ENCODE measurements at places on chromosomes 16 and 17.
A peak's percentile ranks its signal among the peaks of the same experiment; 100 is the strongest.

DNA sequence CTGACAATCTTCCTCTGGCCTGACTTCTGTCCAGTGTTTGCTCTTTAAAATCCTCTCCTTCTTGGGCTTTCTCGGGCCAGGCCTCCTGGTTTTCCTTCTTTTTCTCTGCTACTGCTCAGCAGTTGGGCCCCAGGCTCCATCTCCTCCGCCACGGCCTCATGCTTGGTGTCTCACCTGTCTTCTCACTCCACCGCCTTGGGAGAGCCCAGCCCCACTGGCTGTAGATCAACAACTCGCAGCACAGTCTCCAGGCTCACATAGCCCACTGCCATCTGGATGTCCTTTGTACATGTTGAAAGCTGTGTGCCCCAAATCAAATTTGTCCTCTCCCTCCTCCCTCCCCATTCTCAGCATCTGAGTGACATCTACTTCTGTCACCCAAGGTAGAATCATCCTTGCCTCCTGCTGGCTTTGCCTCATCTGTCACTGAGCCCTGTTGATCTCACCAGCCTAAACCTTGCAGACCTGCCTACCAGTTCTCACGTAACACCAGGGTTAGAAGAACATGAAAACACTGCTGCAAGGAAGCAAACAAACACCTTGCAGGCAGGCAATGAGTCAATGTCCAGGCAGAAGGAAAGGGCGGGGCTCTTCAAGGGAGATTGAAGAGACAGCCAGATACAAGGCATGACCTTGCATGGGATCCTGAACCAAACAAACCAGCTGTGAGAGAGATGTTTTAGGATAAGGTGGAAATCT lies 103.2 kb upstream of the SMURF2 start:
- DNase-seq: no peak

GRCh38 chr17:58333736-58334207 lies 5.2 kb upstream of the TSPOAP1 start:
- no peak for DNase-seq

GRCh38 chr17:39107155-39107554 lies 44.3 kb downstream of the PLXDC1 start:
- DNase-seq: no peak

DNA sequence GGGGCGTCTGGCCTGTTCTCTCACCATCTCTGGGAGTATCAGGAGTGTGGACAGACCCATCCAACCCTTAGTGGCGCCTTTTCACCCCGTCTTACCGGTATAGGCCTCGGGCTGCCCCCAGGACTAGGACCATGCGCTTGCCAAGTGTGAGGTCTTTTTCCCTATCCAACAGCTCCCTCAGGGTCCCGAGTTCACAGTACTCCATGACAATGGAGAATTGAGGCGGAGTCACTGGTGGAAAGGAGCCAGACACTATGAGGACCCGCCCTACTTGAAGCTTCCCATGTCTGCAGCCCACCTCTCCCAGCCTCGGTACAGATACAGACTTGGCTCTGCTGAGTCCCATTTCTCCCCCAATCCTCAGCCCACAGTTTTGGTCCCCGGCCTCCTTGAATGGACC lies 15.9 kb upstream of the RFWD3 start:
- no peak for DNase-seq

DNA sequence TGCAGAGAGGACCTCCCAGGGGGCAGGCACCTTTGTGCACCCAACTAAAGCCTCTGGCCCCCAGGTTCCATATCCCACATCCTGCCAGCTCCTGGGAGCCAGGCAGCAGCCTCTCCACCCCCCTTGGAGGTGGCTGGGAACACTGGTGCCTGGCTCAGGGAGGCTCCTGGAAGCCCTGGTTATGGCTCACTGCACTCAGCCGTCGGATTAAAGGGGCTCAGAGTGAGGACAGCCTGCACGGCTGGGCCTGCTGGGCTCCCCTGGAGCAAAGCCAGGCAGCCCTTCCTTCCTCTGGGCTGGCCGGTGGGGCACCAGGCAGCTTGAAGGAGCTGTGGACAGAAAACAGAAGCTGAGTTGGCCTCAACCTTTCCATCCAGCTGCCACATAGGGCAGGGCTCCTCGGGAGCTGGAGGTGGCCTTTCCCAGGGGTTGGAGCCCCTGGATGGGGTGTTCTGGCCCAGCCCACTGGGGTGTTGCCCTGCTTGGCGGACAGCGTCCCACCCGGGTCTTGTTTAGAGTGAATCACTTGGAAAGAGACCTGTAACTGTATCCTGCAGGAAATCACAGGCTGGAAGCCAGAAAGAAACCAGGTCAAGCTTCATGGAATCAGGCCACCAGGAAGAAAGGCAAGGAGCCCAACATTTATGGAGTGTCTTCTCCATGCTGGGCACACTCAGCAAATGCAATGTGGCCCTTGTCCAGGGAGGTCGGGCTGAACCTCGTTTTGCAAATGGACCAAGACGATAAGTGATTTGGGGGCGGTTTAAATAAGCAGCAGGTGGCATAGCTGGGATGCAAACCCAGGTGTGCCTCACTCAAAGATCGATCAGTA lies 253.3 kb downstream of the SOX9 start:
- DNase-seq: no peak

DNA sequence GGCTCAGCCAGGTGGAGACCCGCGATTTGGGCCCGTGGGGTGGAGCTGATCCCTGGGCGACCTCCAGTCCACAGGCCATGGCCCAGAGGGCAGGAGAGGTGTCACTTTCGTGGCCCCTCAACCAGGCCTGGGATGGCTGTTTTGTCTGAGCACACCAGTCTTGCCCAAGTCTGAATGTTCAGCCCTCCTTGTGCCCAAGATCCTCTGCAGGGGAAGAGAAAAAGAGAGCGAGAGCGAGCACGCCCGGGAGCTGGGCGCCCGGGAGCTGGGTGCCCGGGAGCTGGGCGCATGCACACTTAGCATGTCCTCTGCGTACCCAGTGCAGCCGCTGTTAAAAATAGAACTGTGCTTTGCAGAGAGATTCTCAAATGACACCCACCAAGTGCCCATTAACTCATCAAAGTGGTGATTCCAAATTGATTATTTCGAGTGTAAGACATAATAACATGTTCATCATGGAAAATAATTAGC lies 403.3 kb upstream of the TNRC6C start:
- no peak for DNase-seq

GRCh38 chr17:58702708-58703107 lies 10.3 kb downstream of the RAD51C start:
- no peak for DNase-seq

DNA sequence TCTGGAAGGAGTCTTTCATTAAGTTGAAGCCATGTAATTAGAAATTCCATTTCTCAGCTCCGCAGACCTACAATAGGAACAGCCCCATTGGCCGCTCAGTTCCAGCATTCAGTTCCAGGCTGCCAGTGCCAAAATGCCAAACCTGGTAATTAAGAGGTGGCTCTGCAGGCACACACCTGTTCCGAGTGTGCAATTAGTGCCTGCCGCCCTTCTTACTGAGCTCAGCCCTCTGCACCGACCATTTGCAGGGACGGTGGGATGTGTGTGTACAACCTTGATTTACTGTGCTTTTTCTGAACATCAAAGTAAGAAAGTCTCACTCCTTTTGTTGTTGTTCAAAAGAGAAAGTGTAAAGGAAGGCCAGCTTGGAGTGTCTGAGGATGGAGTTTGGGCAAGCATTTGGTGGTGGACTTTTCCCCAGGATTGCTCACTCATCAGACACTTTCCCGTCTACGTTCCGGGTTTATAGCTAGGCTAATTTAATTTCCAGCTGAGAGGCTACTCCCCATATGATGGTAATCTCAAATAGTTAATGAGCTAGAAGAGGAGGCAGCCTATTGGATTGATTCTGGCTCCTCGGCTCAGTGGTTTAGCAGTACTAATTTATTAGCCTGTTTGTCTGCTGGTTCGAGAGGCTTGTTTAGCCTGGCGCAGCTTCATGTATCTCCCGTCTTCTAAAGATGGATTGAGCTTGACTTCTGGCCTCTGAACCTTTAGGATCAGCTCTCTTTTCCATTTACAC lies 20.0 kb downstream of the HS3ST3B1 start:
- DNase-seq: no peak

DNA sequence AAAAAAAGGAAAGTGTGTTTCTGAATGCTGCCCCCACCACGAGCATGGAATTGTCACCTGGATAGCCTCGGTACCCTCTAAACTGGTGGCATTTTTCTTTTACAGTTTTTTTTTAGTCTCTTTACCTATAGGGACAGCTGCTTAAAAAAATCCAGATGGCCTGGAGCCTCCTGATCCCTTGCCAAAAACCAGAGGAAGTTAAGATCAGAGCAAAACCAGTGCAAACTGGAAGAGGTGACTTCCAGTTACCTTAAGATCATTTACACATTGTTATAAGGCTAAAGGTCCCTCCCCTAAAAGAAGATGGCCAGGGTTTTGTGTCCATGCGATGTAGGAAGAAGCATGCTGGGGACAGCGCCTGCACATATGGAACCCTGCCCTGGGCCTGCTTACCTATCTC lies 3.5 kb downstream of the MEFV start:
- no peak for DNase-seq

DNA sequence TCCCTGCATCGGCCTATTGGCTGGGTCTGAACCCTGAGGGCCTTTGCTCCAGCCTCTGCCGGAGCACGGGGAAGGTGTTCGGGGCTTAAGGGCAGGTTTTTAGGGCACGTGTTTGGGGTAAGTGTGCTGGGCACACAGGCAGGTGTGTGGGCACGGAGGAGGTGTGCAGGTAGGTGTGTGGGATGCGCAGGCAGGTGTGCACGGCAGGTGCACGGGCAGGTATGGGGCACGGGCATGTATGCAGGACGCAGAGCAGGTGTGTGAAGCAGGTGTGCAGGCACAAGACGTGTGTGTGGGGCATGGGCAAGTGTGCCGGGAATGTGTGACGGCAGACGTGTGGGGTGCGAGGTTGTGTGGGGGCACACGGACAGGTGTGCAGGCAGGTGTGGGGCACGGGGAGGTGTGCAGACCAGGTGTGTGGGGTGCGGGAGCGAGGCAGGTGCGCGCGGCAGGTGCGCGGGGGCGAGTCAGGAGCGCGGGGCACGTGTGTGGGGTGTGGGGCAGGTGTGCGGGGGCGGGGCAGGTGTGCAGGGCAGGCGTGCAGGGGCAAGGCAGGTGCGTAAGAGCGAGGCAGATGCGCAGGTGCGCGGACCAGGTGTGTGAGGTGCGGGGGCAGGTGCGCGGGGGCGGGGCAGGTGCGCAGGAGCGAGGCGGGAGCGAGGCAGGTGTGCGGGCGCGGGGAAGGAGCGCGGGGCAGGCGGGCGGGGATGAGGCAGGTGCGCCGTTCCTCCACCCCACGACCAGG lies 28.6 kb upstream of the METRNL start:
- no peak for DNase-seq

DNA sequence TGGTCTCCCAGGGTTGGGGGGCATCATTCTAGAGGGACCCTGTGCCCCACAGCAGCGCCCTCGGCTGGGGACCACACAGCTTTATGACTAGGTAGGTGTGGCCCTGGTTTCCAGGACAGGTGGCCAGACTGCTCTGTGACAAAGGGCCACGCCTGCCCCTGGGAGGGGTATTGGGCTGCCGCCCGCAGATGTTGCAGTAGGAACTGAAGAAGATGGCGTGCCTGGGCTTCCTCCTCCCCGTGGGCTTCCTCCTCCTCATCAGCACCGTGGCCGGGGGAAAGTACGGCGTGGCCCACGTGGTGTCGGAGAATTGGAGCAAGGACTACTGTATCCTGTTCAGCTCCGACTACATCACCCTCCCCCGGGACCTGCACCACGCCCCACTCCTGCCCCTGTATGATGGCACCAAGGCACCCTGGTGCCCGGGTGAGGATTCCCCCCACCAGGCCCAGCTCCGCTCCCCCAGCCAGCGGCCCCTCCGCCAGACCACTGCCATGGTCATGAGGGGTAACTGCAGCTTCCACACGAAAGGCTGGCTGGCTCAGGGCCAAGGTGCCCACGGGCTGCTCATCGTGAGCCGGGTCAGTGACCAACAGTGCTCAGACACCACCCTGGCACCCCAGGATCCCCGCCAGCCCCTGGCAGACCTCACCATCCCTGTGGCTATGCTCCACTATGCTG lies at the start of gene SPPL2C:
Gene SPPL2C (plus strand): TSS at position 187 of the 681 bp plus-strand sequence. CDS start 26 bp downstream, at position 213.
- DNase-seq: no peak

- peak; percentile 46 for DNase-seq
These were observed 1.9 kb downstream of the MNT start for GRCh38 chr17:2398655-2399571.

- no peak for DNase-seq
These were observed 97.3 kb downstream of the ANKRD11 start for GRCh38 chr16:89392881-89393737.

DNA sequence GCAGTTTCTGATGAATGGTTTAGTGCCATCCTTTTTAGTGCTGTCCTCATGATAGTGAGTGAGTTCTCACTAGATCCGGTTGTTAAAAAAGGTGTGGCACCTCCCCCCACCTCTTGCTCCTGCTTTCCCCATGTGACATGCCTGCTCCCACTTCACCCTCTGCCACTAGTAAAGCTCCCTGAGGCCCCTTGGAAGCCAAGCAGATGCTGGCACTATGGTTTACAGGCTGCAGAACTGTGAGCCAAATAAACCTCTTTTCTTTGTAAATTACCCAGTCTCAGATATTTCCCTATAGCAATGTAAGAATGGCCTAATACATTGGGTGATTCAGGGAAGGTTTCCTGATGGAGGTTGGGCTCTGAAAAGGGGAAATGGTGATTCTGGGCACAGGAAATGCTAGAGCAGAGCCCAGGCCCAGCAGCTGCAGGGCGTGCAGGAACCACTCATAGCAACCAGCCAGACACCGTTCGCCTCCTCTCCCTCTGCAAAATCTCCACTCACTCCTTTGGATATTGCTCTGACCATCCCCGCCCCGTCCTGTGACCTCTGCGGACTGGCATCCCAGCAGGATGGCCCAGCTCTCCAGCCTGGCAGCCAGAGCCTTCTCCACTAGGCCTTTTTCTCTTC lies 2.6 kb upstream of the ADORA2B start:
- DNase-seq: no peak

DNA sequence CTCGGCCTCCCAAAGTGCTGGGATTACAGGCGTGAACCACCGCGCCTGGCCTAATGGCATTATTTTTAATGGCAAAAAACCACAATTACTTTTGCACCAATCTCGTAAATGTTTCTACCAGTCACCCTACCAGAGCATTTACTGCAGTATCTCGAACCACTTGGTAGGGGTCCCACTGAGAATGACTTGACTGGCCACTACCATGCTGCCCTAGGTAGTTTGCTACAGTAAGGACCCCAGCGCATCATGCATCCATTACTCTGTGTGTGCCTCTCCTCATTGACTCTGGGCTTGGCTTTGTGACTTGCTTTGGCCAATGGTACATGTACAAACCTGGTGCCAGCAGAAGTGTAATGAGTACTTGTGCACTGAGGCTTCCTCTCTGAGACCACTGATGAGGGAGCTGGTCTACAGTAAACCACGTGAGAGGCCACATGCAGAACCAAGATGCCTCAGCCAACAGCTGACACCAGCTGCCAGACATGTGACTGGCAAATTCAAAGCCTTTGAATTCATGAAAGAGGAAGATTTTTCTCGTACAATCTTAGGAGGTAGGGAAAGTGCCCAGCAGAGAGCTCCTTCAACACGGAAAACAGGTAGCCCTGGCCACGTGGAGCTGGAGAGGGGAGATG lies 421.7 kb upstream of the C16orf82 start:
- no peak for DNase-seq
